Thymus (tissue), 14 donors: ENCODE measurements at places on chromosomes 2 and 18.

DNA sequence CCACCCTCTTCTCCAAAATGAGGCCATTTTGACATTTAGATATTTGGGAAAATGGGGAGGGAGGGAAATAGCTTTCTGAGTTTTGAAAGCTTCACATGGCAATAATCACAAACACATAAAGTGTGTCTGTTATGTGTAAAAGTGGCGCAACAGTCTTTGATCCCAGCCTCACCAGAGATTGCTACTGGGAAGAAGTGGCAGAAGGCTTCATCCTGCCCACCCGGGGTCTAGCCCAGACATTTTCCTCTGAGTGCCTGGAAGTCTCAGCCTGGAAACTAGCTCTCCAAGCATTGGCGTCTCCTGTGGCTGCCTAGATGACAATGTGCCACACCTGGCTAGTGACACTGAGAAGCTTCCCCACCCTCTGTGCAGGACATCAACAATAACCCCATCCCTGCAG is 1.7 kb upstream of the LBH start:
- no peak for DNase-seq

DNA sequence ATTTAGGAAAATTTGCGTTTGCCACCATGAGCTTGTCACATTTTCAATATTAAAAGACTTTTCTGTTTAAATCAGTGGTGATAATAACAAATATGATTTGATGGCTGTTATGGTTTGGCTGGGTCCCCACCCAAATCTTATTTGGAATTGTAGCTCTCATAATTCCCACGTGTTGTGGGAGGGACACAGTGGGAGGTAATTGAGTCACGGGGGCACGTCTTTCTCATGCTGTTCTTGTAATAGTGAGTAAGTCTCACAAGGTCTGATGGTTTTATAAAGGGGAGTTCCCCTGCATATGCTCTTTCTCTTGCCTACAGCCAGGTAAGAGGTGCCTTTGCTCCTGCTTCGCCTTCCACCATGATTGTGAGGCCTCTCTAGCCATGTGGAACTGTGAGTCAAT is 83.4 kb upstream of the RGPD4 start:
- no peak for DNase-seq

DNA sequence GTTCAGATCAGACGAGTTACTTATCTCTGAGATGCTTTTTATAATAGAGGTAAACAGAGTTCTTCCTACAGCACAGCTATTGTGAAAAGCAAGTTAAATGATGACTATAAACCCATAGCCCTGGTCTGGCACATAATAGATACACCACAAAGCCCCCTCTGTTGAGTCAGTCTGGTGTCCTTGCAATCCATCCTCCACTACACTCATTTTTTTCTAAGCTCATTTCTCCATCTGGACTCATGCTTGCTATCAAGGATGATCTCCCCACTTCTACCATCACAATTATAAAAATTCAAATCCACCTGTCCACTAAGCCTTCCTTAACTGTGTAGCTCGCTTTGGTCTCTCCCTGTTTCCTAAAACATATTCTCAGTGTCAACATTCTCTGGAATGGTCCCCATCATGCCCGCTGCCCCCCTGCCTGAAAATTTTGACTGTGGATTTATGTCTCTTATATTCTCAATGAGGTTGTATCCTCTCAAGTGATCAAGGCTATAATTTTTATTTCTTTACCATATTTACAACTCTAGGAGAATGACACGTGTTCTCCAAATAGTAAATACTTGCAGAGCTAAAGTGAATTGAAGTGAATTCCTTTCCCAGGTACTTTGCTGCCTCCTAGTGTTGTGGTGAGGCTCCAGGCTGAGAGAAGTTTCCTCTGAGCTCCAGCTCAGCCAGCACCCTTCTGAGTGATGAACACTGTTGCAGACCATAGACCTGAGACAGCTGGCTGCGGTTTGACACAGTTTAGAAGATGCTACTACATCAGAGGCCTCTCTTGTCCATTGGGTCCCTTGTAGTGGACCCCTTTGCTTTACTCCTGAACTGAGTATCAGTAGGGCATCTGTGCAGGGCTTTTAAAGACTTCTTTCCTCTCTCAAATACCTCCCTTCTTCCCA is 108.7 kb downstream of the DPP10 start:
- peak; percentile 40 for DNase-seq

GRCh38 chr2:106296182-106296815 is 102.2 kb upstream of the UXS1 start:
- DNase-seq: no peak

DNA sequence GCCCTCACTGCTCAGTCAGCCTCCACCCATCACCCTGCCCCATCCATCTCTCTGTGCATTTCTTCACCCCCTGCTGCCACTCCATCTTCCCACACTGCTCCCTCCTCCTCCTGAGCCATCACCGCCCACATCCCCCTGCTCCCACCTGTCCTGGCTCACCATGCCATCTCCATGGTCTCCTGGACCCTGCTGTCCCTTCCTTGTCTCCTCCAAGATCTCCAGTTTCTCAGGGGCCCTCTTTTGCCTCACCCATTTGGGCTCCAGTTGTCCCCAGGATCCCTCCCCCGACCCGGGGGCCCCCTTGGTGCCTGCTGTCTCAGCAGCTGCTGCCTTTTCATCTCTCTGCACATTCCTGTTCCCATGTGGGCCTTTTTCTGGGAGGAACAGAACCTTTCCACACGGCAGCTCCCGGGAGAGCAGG is 10.6 kb downstream of the SPEG start:
- no peak for DNase-seq

DNA sequence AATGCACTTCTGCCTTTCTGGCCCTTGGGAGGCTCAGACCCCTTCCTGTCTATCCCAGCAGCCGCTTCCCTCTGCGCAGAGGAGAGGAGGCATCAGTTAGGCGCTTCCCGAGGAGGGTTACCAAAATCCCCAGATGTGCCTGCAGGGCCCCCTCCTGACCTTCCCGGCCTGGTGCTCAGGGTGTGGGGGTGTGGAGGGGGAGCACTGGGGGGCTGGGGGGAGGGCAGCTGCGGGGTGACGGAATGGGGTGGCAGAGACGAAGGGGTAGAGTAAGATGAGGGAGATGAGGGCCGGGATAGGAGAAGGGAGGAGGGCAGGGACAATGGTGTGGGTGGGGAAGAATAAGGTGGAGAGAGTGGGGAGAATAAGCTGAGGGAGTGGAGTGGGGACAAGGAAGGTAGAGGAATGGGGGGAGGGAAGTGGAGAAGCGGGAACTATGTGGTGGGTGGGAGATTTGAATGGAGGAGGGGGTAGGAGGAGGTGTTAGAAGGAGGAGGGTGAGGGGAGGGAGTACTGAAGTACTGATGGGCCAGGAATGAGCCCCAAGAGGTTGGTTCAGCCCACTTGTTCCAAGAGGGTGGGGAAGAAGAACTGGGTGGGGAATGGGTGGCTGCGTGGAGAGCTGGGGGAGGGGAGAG is 6.5 kb upstream of the ZAP70 start:
- no peak for DNase-seq

- DNase-seq: no peak
Observed at GRCh38 chr18:67964462-67964861, 447.9 kb upstream of the DSEL start.

DNA sequence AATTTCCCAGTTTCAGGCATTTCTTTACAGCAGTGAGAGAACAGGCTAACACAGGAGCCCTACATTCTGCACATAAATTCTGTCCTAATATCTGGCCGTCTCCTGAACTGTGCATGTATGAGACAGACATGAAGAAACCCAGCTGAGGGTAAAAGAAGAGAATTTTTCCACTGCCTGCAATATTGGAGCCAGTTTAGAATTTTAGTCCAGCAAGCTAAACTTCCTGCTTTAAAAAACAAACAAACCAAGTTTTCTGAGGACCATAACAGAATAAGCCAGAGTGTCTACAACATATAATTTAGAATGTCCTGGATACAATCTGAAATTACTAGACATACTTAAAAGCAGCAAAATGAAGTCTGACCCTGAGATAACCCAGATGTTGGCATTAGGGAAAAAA is 215.1 kb upstream of the KLHL29 start:
- no peak for DNase-seq

GRCh38 chr18:61797696-61798590 is 94.9 kb downstream of the RNF152 start:
- DNase-seq: no peak

GRCh38 chr2:122867941-122868340 is 1112.5 kb downstream of the TSN start:
- no peak for DNase-seq

- no peak for DNase-seq
Observed at GRCh38 chr2:12990523-12990922, 273.8 kb downstream of the TRIB2 start.

GRCh38 chr2:25402477-25402876 is 60.8 kb upstream of the DNMT3A start:
- peak; percentile 38 for DNase-seq

DNA sequence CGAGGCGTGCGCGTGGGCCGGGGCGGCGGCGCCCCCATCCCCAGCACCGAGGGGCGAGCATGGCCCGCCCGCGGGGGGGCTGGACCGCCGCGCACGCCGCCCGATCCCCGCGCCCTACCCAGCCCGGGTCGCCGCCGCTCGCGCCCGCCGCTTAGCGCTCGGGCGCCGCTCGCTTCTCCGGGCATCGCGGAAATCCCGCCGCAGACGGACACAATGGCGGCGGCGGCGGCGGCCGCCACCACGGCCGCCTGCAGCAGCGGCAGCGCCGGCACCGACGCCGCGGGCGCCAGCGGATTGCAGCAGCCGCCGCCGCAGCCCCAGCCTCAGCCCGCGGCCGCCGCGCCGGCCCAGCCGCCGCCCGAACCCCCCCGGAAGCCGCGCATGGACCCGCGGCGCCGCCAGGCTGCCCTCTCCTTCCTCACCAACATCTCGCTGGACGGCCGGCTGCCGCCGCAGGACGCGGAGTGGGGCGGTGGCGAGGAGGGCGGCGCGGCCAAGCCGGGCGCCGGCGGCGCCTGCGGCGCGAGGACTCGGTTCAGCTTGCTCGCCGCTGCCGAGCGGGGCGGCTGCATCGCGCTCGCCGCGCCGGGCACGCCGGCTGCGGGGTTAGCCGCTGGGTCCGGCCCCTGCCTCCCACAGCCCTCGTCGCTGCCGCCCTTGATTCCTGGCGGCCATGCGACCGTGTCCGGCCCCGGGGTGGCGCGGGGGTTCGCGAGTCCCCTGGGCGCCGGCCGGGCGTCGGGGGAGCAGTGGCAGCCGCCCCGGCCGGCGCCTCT is 453 bp downstream of the CABLES1 start:
- no peak for DNase-seq

DNA sequence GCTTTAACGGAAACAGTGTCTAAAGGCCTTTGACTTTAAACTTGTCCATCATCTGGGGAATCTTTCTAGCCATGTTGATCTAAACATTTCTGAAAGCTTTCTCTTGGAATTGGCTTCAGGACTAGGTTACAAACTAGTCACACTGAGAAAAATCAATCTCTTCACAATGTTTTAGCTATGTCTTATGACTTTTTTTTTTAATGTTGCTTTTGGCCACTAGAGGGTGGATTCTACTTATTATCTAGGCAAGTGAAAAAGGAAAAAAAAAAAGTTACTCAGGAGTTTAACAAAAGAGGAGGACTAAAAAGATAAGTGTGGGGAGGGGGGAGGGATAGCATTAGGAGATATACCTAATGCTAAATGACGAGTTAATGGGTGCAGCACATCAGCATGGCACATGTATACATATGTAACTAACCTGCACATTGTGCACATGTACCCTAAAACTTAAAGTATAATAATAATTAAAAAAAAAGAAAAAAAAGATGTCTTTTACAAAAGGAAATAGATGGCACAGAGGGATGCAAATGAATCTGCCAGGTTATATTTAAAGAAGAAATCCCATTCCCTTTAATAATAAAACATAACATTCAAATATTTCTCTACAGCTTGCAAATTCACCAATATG is 160.4 kb upstream of the PID1 start:
- DNase-seq: no peak

GRCh38 chr18:1604751-1605150 is 700.1 kb downstream of the ADCYAP1 start:
- no peak for DNase-seq

- no peak for DNase-seq
Observed at GRCh38 chr2:227808936-227809335, 4.7 kb upstream of the CCL20 start.

DNA sequence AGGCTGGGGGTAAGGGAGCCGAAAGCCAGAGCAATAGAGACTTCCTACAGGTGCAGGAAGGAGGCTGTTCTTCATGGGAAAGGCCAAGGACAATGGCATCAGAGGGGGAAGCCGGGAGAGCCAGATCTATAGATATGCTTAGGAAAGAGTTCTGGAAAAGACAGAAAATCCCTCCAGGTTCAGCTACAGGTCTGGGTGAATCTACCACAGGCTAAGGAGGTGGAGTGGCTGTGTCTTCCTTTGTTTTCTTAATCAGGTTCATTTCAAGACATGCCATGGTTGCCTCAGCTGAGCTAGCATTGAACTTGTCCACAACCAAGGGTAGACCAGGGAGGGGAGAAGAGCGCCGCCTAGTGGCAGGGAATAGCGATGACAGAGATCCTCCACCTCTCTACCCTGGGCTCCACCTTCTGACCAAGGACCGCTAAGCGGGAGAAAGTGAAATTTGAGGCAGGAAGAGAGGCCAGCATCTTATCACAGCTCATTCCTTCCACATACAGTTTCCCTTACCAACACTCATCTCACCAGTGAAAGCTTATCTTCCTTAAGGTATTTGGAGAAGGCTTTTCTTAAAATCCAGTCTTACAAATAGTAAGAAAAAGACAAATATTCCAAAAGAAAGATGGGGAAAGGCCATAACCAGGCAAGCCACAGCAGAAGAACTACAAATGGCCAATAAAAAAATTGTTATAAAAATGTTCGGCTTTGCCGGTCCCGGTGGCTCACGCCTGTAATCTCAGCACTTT is 74.2 kb downstream of the VIT start:
- DNase-seq: peak; percentile 33

- no peak for DNase-seq
Observed at GRCh38 chr2:76391678-76392077, 681.0 kb upstream of the GCFC2 start.
